ENCODE measurements at places on chromosomes 11 and 22. TPM values are rescaled to one million over a fixed set of nuclear protein-coding genes. Genes with fewer than 3 reads are reported as not detected.

The IGSF9B gene
- 6.6 TPM for total RNA-seq

The OR2AT4 gene
- total RNA-seq = 0.08 TPM

The MS4A10 gene
- total RNA-seq = not detected

The ART1 gene
- not detected for total RNA-seq

The FOSL1 gene
- total RNA-seq = 1.3 TPM

The ASPHD2 gene
- total RNA-seq = 14.5 TPM

The NFRKB gene
- 31.7 TPM for total RNA-seq

The EHF gene
- total RNA-seq = not detected

GRCh38 chr11:16512198-16512898 is 156.0 kb upstream of the SOX6 start:
- H3K36me3 ChIP-seq = no peaks in the 10 kb centered on the region
- DNase-seq = no peak
- H3K27me3 ChIP-seq = no peaks in the 10 kb centered on the region
- no peak overlapping the region for H3K4me3 ChIP-seq
- peaks cover 5% of the 10 kb centered on the region for H3K4me1 ChIP-seq

- no peak for DNase-seq
- no peak within 1 kb of the TSS for H3K4me3 ChIP-seq
- H3K4me1 ChIP-seq = peaks cover 15% of the 10 kb centered on the region
- peaks cover 2% of the 10 kb centered on the region for H3K27me3 ChIP-seq
Measured at GRCh38 chr11:116837231-116838091, at the start of gene APOA1. TSS of gene APOA1 (minus strand) at chr11:116837622. CDS start at chr11:116837387, 235 bp downstream.

DNA sequence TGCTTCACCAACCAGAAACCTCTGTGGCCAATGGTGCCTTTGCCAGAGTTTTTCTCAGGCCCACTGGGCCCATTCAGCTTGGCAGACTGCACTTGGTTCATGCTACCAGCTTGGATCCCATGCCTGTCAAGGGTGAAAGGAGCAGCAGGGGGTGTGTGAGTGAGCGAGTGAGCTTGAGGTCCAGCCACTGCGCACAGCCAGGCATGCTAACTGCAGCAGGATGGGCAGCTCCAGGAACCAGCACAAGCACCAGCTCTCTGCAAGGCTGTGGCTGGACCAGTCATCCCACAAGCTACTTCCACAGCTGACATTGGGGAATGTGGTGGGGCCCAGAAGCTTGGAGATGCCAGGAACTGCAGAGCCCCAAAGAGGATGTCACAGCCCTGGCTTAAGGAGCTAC is 40.8 kb downstream of the DDIAS start:
- H3K27ac ChIP-seq = no peak overlapping the region
- H3K27me3 ChIP-seq = no peaks in the 10 kb centered on the region
- no peaks in the 10 kb centered on the region for H3K4me1 ChIP-seq
- no peak for DNase-seq

DNA sequence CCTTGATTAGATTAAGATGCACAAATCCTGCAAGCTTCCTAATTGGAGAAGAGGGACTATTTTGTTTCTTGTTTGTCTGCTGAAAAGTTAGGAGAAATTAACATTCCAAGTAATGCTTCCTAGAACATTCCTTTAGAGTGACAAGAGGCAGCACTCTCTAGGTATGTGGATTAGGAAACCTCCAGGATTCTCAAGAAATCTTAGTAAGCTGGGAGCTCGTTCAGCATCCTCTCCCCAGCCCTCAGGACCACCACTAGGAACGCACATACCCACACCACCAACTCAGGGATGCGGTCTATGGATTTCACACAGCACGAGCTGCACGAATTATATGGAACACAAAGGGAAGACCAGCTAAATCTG is 52.9 kb downstream of the NCAPD3 start:
- H3K27ac ChIP-seq = no peak overlapping the region
- peaks cover 16% of the 10 kb centered on the region for H3K27me3 ChIP-seq

DNA sequence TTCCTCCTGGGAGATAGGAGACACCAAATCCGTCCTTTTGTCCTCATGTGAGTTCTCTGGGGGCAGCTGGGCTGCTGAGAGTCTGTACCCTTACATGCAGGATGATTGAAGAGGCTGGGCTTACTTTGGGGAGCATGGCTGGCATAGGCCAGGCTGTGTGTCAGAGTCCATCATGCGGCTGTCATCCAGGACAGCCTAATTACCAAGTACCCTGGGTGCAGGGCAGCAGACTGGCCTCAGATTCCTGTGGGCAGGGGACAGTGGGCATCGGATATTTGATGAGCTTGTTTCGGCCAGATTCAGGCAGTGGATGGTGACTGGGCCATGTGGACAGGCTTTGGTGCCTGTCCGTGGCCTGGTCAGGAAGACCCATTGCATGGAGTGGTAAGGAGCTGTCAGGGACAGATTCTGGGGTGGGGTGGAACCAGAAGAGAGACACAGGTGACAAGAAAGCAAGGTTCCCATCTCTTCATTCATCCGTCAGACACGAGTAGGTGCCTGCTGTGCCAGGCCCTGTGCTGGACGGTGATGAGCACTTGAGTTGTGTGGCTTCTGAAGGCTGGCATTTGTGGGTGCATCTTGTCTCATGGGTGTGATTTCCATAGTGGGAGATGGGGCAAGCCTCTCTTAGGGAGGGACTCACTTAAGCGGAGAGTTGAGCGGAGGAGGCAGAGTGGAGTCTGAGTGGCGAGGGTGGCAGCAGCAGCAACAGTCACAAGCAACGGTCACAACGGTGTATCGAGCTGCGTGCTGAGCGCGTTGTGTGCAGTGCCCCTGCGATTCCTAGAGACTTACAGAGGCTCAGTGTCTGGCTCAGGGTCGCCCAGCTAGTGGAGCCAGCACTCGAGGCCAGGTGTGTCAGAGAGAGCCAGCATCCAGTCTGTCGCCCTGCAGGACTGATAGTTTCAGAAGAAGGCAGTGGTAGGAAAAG is 48.7 kb downstream of the TBC1D22A start:
- peak overlapping the region; percentile 18 for H3K4me3 ChIP-seq
- H3K27me3 ChIP-seq = peaks cover 7% of the 10 kb centered on the region
- H3K27ac ChIP-seq = no peak overlapping the region
- no peak for DNase-seq

DNA sequence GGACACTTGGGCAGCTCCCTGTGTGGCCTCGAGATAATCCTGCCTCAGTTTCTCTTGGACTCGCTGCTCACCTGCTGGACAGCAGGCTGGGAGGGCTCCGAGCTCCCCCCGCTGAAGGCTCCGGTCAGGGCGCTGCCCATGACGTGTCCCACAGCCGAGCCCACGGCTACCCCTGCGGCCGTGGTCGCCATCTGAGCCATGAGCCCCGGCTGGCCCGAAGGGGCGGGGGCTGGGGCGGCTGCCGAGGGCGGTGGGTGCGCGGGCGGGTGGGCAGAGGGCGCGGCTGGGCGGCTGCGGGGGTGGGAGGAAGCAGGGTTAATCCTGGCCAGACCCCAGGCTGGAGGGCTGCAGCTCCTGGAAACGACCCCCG is 484 bp downstream of the CHCHD10 start:
- DNase-seq = no peak
- H3K27ac ChIP-seq = no peak overlapping the region
- H3K4me3 ChIP-seq = peak overlapping the region; percentile 47
- H3K36me3 ChIP-seq = no peaks in the 10 kb centered on the region

DNA sequence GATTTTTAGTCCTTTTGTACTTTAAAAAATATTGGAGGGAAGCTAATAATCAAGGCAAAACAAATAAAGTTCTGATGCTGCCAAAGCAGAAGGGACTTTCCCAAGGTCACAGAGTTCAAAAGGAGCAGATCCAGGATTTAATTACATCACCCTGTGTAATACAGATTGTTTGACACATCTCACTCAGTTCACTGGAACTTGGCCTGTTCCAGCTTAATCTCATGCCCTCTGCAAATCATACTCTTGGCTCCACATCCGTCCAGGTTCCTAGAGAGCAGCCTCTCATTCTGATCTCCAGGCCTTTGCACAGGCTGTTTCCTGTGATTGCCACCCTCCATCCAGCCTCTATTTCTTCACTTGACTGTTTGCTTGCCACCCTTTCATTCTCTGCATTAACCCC is 151.7 kb downstream of the SPON1 start:
- H3K27ac ChIP-seq = no peak overlapping the region
- no peak overlapping the region for H3K4me3 ChIP-seq
- H3K4me1 ChIP-seq = peaks cover 40% of the 10 kb centered on the region

DNA sequence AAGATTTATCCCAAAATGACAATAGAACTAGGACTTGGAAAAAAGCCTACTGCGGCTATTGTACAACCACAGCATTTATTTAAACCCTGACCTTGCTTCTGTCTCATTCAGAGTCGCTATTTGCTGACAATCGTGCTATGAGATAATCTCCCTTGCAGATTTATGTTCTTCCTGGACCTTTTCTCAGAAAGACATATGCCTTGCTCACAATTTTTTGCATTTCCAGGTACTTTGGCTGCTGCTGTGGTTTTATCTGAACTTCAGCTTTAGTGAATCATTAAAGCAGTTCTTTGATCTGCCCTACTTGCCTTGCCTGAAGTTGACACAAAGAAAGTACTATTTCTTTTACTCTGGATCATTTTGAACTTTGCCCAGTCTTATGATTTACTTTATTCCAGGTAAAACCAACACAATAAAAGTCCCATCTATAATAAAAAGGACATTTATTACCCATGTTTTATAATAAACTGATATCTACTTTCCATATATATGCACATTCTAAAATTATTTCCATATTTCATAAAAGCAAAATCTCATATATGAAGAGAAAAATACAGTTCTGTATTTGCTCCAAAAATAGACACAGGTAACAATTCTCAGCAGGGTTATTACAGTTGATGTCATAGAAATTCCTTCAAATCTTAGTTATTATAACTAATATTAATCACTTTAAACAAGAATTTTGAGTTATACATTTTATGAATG is 63.4 kb upstream of the CARD18 start:
- no peak overlapping the region for H3K4me3 ChIP-seq
- H3K27ac ChIP-seq = no peak overlapping the region
- no peak for DNase-seq

DNA sequence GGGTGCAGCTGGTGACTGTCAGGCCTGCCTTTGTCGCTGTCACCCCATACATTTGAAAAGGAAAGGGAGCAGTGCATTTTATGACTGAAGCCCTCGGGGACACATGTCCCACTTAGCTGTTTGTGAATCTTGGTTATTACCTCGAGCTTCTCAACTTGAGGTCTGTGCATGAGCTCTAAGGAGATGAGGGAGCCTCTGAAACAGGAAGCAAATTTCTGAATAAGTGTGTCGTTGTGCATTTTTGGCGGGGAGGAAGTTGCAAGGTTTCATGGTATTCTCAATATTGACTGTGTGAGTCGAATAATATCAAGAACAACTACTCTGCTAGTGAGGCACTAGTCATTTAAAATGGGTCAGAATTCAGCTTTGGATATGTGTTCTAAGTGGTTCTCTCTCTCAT is 149.7 kb upstream of the PLET1 start:
- peaks cover 9% of the 10 kb centered on the region for H3K27me3 ChIP-seq
- no peak for DNase-seq
- peaks cover under 1% of the 10 kb centered on the region for H3K36me3 ChIP-seq
- H3K27ac ChIP-seq = no peak overlapping the region
- no peak overlapping the region for H3K4me3 ChIP-seq

DNA sequence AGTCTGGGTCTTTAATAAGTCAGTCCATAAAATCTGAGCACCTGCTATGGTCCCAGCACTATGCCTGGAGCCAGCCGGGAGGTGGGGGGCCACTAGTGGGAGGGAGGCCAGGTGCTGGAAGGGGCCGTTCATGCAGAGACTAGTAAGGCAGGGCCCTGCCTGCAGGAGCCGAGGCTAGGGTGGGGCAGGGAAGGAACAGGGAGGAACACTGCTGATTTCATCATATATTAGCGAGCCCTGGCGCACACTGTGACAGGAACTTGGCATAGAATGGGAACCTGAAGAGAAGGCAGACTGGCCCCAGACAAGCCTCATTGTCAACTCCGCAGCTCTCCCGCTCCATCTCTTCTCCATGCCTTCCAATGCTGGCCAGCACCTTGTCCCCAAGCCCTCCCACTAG is 7.1 kb downstream of the VSIG10L2 start:
- DNase-seq = no peak
- no peak overlapping the region for H3K27ac ChIP-seq
- H3K27me3 ChIP-seq = peaks cover 10% of the 10 kb centered on the region
- peaks cover 4% of the 10 kb centered on the region for H3K4me1 ChIP-seq
- H3K36me3 ChIP-seq = peaks cover 18% of the 10 kb centered on the region

DNA sequence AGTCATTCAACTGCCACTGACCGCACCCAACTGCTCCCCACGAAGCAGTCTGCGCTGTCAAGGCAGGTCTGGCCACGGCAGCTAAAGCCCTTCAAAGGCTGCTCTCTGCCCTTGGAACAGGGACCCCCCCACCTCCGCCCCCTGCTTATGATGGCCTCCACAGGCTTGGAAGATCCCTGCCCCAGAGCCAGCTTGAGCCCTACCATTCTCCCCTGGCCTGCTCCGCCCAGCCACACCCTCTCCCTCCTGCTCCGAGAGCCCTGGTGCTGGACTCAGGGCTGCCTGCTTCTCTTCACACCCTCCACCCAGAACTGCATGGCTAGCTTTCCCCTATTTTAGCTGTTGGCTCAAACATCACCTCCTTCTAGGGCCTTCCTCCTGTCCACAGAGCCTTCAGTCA is 19.0 kb downstream of the ZMAT5 start:
- H3K27me3 ChIP-seq = peaks cover 2% of the 10 kb centered on the region
- H3K4me3 ChIP-seq = no peak overlapping the region
- no peak for DNase-seq
- H3K36me3 ChIP-seq = peaks cover 16% of the 10 kb centered on the region
- no peaks in the 10 kb centered on the region for H3K4me1 ChIP-seq

Data from endothelial cell (in vitro differentiated cells).